ENCODE measurements at places on chromosomes 2 and 18.

GRCh38 chr2:8103085-8103708 is 578.7 kb upstream of the ID2 start:
- no peak for DNase-seq

DNA sequence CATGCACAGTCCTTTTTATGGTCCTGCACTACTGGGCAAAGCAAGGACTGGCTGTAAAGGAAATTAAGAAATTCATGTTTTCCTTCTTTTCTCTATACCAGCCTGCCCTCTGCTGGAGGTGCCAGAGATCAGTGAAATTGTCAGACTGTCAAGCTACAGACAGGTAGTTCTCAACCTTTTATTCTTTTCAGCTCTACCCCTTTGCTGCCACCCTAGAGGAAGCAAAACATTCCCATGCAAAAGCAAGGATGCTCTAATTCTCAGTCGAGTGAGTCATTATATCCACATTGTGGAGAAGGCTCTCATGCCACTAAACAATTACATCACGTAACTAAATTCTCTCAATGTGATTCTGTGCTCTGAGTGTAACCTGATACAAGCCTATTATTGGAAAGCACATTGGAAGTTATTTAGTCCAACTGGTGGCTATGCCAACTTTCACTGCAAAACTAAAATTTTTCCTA is 25.0 kb upstream of the RAPGEF4 start:
- DNase-seq, result no peak

DNA sequence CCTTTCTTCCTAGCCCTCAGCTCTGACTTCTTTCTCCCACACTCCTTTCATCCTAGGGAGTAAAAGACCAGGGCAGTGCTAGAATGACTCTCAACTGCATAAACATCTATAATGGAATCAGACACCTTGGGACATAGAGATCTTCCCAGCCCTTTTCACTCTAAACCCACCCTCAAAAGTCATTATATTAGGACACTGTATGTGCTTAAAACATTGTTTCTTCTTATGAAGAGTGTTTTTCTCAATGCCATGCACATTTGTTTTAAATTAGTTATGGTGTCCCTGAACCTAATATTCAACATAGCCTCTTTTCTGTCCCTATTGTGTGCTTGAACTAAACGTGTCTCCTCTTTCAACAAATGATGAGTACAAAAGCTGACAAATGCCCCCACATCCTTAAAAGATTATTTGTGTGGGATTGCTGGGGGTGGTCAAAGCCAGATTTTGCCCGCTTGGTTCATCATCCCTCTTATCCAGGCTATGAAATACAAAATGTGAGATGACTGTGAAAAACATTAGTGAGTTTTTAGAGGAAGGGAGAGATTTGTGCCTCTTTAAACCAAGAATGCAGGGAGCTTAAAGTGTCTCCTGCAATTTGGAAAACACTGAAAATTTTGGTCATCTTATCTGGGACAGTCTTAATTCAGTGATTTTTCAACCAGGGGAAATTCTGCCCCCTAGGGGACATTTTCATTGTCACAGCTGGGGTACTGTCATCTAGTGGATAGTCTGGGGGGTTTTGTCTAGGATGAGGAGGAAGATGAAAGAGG is 29.0 kb downstream of the SERPINB5 start:
- DNase-seq, result no peak

DNA sequence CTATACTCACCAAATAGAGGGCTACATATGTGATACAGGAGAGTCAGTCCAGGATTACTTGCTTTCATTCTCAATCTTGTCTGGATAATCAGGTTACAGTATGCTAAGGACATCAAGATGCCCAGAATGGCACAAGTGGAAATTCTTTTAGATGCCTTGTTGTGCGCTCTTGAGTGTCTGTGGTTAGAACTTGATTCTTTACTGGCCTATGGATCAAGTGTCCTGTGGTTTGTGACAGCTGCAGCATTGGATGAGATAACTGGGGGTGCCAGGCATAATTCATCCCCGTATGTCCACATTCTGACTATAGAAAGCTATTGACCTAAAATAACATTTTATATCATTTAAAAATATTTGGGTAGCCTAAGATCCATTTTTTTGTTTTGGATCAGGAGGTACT is 40.1 kb downstream of the CDC42EP3 start:
- no peak for DNase-seq

GRCh38 chr2:131093696-131094462 is 619 bp upstream of the FAM168B start:
- DNase-seq, result peak; percentile 70

DNA sequence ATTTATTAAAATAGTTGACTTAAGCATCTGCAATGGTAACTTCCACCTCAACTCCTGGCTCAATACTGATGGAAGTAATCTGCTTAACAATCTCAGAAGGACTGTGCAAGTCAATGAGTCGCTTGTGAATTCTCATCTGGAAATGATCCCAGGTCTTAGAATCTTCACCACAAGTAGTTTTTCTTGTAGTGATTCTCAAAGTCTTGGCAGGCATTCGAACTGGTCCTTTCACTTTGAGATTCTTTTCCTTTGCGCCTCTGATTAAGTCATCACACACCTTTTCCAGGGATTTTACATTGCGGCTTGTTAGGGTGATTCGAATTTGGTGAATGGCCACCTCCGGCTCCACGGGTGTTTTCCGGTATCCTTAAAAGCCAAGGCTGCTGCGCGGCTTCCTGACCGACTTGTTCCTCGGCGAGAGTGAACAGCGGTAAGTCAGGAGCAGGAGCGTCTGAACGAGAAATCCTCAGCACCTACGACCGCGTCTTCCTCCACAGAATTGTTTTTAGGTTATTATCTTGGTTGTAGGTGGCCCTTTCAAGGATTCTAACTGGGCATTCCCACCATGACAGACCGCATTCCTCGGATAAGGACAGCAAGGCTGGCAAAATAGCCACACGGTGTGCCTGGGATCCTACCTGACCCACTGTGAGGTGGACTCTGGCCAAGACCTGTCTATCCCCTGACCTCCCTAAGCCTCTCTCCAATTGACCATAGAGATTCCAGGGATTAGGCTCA is 23.8 kb upstream of the SLC20A1 start:
- peak; percentile 21 for DNase-seq

GRCh38 chr2:158690823-158691222 is 104.3 kb upstream of the DAPL1 start:
- no peak for DNase-seq

- DNase-seq, result no peak
Measured at GRCh38 chr2:46909150-46909549, 6.5 kb downstream of the MCFD2 start.

DNA sequence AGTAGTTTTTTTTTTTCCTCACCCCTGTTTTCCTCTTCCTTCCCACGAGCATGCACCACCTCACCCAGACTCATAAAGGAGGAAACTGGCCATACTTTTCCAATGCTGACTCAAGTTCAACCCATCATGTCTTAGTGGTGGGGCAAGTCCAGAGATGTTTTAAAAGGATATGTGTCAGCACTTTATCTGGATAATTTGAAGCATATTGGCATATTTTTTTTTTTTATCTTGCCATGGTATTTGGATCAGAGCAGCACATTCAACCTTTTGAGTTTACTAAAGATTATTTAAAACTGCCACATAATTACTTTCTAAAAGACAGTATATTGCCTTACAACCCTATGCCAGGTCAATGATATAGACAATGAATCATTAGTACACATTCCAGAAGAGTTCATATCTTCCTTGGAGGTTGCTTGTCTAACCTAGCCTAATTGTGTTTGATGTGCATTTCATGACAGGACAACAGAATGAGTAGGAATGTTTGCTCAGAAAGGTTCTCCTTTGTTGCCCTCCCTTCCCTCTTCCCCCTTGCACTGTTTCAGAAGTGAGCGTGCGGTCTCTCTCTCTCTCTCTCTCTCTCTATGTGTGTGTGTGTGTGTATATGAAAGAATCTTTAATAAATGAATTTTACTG is 950.7 kb upstream of the FAM98A start:
- DNase-seq, result no peak

- DNase-seq, result no peak
Measured at GRCh38 chr2:158889135-158889853, 79.1 kb upstream of the TANC1 start.

DNA sequence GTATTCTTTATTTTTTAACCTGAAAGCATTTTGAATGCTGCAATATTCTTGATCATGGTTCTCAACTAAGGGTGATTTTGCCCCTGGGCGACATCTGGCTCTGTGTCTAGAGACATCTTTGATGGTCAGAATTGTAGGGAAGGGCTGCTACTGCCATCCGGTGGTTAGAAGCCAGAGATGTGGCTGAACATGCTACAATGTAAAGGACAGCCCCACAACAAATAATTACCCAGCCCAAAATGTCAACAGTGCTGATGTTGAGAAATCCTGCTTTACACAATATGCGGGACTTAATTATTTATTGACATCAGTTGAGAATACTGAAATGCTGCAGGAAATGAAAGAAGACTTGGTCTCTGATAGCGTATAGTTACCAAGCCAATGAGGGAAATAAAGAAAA is 37.5 kb upstream of the SERPINB2 start:
- DNase-seq, result no peak

DNA sequence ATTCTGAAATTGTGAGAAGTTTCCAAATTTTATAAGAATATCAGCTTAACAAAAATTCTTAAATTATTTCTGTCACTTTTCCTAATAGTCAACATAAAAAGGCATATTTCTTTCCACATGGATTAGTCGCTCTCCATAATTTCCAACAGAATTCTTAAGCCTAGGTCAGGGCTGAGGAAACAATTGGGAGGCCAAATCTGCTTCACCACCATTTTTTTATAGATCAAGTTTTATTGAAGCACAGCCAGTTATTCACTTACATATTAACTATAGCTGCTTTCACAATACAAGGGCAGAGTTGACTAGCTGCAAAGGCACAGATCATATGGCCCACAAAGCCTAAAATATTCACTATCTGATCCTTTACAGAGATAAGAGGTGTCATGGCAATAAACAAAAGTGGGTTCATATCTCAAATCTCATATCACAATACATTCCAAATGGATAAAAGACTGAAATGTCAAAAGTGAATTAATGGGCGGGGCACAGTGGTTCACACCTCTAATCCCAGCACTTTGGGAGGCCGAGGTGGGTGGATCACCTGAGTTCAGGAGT is 18.7 kb downstream of the MEMO1 start:
- no peak for DNase-seq

DNA sequence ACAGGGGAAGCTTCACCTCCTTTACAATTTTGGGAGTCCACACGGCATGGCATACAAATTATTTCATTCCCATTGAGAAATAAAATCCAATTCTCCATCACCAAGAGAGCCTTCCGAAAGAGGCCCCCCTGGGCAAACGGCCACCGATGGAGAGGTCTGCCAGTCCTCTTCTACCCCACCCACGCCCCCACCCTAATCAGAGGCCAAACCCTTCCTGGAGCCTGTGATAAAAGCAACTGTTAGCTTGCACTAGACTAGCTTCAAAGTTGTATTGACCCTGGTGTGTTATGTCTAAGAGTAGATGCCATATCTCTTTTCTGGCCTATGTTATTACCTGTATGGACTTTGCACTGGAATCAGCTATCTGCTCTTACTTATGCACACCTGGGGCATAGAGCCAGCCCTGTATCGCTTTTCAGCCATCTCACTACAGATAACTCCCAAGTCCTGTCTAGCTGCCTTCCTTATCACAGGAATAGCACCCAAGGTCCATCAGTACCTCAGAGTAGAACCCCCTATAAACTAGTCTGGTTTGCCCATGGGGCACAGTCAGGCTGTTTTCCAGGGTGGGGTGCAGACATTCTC is 58.3 kb downstream of the BCL11A start:
- no peak for DNase-seq

- peak; percentile 83 for DNase-seq
Measured at GRCh38 chr2:205947621-205948495, 138.1 kb downstream of the INO80D start.

DNA sequence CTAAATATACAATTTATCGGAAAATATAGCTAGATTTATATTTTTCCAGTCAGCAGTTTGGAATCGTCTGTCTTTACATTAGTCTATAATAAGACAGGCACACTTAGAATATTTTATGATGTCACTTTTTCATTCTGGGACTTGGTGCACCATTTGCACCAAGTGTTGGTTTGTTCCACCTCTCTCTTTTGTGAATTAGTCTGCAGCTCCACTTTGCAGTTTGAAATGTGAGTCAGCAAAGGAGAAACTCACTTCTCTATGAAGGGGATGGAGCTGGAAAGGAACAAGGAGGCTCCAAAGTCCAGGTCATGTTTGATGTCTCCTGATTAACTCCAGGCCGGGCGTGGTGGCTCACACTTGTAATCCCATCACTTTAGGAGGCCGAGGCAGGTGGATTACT is 63.8 kb upstream of the RTN4 start:
- no peak for DNase-seq

- DNase-seq, result no peak
Measured at GRCh38 chr2:157178874-157179273, 78.6 kb upstream of the GALNT5 start.

GRCh38 chr18:69383186-69383585 is 17.5 kb upstream of the DOK6 start:
- DNase-seq, result no peak

GRCh38 chr2:230908092-230908594 is 16.9 kb downstream of the GPR55 start:
- DNase-seq, result no peak

GRCh38 chr18:10840743-10841142 is 308.6 kb downstream of the PIEZO2 start:
- no peak for DNase-seq

GRCh38 chr2:225052703-225053102 is 10.4 kb upstream of the DOCK10 start:
- no peak for DNase-seq

GRCh38 chr2:9738535-9739496 is 104.5 kb upstream of the TAF1B start:
- DNase-seq, result peak; percentile 68

GRCh38 chr2:179861416-179862067 is at the start of gene ZNF385B:
ZNF385B (minus strand) TSS chr2:179861612.
- no peak for DNase-seq

DNA sequence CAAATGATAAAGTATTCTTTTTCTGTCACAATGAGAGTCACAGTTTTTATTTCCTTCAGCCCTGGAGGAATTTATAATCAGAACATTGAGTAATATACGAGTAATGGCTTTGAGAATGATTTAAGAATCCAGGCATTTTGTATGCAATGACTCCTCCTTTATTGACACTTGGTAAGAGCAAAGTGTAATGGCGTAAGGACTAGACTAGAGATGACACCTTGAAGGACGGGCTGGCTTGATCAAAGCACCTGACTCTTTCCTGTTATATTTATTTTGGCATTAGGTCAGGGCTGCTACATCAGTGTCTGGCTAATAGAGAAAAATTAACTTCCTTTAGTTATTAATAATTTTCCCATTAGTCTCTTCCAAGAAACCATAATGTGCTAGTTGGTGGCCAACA is 482.4 kb upstream of the GCFC2 start:
- DNase-seq, result no peak

DNA sequence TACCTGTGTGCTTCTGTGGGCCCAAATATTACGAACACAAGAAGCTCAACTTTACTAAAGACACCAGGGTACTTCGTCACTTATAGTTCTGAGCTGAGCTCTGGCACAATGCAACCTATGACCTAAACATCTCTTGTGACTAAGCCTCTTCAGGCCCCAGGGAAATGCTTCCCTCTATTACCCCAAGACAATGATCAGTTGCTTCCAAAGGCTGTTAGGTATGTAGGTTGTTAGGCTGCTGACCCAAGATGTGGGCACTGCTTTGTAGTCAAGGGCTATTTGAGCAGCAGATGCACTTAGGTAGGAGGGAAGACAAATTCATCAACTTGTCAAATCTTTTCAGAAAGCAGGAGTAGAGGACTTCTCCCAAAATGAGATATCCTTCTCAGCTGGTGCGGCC is 640.1 kb downstream of the EPHA4 start:
- no peak for DNase-seq

GRCh38 chr2:124804014-124804940 is 779.2 kb downstream of the CNTNAP5 start:
- DNase-seq, result no peak

- no peak for DNase-seq
Measured at GRCh38 chr2:168525020-168525419, 68.9 kb downstream of the CERS6 start.

- DNase-seq, result peak; percentile 47
Measured at GRCh38 chr2:128444121-128444771, 125.6 kb upstream of the HS6ST1 start.

All from activated CD8-positive, alpha-beta memory T cell treated with anti-CD3 and anti-CD28 coated beads for 24 hours (primary cell).